T-cell (primary cell): ENCODE measurements at places on chromosomes 11 and 22.

GRCh38 chr11:72598906-72599305 lies 75.3 kb downstream of the PDE2A start:
- no peak for DNase-seq

DNA sequence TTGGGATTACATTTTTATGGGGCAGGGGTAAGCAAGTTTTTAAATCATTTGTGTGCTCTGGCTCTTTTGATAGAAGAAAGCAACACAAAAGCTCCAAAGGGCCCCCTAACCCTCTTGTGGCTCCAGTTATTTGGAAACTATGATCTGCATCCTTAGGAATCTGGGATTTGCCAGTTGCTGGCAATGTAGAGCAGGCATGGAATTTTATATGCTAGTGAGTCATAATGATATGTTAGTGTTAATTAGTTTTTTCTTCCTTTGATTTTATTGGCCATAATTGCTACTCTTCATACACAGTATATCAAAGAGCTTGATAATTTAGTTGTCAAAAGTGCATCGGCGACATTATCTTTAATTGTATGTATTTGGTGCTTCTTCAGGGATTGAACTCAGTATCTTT lies 10.1 kb downstream of the RAG1 start:
- DNase-seq, result no peak

DNA sequence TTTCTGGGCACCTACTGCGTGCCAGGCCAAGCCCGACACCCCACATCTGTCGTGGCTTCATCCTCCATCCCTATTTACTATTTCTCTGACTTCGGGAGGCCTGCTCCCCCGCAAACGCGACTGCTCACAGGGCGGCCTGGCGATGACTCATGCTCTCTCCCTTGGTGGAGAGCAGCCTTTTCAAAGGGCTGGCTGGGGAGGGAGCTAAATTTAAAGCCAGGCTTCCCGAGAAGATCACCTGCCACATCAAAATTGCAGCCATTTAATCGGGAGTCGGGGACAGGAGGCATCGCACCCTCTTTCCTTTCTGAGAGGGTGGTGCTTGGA lies 24.9 kb upstream of the SHISAL1 start:
- no peak for DNase-seq

DNA sequence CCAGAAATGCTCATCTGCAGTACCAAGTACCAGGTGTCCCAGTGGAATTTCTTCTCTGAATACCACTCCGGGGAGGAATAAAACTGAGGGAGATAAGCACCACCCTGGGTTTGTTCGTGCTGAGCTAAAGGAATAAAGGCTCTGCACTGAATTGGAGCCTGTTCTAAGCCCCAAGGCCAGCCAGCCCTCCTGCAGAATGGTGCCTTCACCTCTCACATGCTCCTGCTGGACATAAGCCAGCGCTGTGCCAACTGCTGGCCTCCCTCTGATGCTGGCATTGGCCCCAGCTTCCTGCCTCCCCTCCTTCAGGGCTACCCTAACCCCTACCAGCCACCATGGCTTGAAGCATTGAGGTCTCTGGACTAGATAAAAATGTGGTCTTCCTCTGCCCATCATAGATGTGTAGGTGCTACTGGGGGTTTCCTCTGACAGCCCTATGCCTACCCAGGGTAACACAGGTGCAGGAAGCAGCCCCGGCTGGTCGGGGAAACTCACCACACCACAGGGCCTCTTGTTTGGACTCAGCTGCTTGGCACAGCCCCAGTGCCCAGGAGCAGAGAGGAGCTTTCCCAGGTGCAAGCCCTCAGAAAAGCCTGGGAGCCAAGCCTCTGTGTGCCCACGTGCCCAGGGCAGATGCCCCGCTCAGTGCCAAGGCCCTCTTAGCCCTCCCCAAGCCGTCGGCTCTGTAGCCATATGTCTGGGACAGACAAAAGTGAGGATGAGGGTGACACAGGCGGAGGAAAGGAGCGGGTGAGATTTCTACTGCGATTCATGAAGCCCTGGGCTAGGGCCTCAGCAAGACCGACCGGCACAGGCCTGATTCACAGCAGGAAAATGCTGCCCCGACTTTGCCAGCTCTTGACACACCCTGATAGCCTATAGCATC lies 34.1 kb upstream of the JAM3 start:
- DNase-seq, result no peak

DNA sequence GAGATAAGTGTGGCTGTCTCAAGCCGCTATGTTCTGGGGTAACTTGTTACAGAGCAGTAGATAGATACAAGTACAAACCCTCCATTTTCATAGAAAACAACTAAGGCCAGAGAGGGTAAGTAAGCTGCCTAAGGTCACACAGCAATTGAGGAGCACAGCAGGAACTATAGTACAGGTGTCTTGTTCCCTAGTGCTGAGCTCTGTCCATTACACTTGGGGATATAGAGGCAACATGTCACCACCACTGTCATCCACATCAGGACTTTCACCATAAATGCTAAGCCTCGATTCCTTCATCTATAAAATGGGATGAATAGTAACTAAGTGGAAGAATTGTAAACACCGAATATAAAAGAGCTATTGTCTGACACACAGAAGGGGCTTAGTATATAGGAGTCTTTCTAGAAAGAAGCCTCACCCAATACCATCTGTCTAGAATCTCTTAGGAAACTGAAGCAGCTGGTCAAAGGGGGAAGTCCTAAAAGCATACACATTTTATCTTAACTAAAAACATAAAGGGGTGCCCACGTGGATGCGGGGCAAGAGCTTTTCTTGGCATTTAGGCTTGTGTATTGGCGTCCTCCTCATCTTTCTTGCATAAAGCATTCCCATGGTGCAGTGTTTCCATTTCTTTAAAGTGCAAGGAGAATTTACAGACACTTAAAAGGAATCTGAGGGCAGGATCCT lies 93.8 kb upstream of the ALX4 start:
- no peak for DNase-seq

DNA sequence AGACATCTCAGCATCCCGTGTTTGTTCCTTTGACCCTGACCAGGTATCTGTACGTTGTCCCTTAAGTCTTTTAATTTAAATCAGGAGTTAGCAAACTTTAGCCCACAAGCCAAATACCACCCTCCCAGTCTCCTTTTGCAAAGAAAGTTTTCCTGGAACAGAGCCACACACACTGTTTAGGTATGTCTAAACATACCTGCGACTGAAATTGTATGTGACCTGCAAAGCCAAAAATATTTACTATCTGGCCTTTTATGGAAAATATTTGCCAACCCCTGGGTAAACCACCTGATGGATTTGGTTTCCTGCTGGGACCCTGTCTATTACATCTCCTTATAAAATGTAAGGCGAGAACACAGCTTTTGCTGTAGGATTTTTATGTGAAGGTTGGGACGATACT lies 20.2 kb upstream of the RCN1 start:
- DNase-seq, result no peak

DNA sequence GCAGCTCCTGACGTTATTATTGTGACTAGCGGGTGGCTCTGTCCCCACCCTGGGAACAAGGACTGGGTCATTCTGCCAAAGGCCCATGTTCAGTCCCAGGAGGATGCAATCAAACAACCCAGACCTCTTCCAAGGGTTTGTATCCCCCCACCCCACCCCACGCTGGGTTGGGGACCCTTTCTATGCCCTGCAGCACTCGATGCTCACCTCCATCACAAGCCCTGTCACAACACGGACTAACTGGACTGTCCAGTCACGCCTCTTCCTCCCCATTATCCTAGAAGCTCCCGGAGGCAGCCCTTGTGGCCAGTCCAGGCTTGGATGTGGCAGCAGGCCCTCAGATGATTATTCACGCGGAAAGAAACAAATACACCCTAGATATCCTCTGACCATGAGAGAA lies 3.7 kb downstream of the SHANK2 start:
- no peak for DNase-seq

DNA sequence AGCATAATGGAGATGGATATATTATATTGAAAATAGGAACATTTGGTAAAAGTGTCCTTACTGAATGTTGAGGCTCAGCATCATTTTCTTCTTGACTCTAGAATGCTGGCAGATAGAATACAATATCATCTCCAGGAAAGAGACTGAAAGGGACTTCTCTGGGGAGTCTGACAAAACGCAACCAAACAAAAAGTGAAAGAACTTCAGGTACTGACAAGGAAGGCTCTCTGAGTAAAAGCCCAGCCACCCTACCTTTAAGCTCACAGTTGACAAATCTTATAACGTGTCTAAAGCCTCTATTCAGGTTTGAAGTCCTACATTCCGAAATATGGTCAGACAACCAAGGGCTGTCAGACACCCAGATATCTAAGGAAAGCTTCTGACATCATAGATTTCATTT lies 590.8 kb downstream of the SOX6 start:
- no peak for DNase-seq

- no peak for DNase-seq
Observed at GRCh38 chr11:67574938-67575337, 8.7 kb upstream of the GSTP1 start.

- no peak for DNase-seq
Observed at GRCh38 chr11:43833657-43834073, 47.0 kb upstream of the ALKBH3 start.

DNA sequence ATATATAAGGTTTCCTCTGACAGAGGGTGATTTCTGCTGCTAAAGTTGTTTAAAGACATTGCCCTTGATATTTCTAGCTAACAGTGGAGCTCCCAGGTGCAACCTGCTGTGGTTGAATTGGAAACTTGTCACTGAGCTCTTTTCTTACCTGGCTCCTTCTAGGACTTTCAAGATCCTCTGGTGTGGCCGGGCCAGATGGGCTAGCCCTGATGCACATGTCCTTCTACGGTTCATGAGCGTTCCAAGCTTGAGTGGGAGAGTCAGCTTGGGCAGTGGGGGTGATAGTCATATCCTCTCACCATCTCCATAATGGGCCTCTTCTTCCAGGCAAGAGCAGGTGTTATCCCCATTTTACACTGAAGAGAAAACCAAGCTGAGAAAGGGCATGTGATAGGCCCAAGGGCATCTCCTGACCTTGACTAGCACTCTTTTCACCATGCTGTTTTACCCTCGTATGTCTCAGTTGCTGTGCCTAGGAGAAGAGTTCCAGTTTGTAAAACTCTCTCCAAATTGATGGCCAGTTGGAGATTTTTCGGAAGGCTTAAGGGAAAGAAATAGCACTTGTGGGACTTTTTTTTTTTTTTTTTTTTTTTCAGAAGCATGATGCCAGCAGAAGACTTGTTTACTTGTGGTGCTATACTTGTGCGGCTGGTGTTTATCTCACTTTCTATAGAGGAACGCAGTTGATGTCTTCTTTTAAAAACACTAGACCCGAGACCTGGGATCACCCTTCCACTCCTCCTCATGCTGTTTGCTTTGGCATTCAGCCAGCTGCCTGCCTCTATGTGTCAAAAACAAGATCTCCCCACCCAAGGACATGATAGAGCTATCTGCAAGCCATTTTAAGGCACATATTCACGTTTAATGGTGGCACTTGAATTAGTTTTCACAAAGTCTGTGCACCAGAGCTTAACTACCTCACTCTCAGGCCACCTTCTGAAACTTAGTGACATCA lies 32.6 kb downstream of the TEAD1 start:
- no peak for DNase-seq

DNA sequence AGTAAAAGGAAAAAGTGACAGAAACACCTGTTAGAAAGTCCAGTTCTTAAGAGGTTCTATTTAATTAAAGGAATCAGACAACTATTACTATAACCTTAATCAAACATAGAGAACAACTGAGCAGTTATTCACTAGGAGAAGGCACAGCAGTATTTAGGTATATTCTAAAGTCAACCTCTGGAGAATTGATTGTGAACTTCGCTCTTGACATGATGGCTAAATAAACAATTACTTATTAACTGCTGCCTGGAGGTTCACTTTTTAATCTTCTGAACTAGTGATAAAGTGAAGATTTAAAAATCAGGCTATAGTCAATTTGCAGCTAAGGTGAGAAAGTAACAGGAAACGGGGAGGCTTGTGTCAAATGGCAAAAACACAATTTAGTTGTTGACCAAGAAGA lies 557.3 kb downstream of the FAM181B start:
- DNase-seq, result no peak

DNA sequence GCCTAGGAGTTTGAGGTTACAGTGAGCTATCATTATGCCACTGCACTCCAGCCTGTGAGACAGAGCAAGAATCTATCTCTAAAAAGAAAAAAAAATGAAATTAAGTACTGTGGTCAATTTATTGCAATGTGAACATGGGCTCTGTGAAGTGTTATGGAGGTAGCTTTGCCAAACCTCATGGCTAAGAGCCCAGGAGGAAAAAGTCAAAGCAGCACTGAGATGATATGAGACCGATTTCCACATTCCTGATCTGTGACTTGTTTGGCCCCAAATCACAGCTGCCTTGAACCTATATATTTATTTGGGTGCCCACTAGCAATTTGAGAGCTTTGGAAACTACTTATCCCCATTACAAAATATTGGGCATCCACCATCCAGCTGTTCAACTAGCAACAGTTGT lies 29.8 kb upstream of the TMEM135 start:
- no peak for DNase-seq

GRCh38 chr11:75301601-75302345 lies 49.7 kb downstream of the ARRB1 start:
- DNase-seq, result no peak

GRCh38 chr11:10646005-10646404 lies 47.5 kb downstream of the IRAG1 start:
- no peak for DNase-seq

DNA sequence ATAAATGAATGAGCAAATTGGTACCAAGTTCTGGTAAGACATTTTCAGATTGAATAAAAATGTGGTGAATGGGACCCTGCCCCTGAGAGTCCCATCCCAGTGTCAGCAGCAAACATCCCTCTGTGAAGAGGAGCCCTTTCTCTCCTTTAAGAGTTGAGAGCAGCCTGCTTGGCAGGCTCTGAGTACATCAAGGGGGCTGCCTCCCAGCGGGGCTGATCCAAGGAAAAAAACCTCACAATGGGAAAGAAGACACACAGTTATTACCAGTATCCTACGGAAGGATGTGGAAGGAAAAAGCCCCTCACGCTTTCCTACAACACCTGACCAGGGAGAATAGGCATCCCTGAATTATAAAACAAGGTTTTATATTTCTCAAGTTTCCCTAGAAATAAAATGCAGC lies 293.8 kb upstream of the B3GAT1 start:
- no peak for DNase-seq

GRCh38 chr11:27094120-27094519 lies 53.5 kb downstream of the BBOX1 start:
- DNase-seq, result no peak

GRCh38 chr11:61004761-61005181 lies 33.3 kb downstream of the CD6 start:
- no peak for DNase-seq

DNA sequence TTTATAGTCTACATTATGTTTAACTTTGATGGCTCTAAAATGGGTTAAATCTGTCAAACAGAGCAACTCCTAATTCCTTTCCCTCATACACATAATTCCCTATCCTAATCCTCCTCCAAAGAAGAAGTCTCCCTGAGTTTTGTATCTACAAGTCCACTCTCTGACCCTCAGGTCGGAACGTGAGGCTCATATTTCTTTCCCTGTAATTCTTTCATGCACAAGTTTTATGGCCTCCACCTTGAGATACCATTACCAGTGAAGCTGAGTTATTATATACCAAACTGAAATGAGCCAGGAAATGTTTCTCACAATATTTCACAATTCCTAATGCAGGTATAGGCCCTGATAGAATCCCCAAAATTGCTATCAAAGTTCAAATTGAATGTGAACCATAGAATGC lies 106.4 kb downstream of the CASP12 start:
- no peak for DNase-seq
